ENCODE measurements at places on chromosomes 16 and 17.
A peak's percentile ranks its signal among the peaks of the same experiment; 100 is the strongest.

DNA sequence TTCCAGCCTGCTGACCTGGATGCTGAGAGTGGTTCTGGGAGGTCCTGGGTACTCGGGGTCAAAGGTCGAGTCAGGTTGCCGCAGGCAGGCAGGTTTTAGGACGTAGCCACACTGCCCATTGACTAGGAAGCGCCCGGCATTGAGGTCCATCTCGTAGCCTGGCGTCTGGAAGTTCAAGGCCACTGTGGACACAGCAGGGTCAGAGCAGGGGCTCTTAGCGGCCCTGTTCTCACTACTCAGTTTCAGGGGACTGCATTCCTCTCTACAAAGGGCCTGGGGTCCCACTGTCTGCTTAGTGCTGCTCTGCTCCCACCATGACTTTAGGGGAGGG lies 18.9 kb downstream of the PLCD3 start:
- no peak for DNase-seq

GRCh38 chr17:7293816-7294613 lies 424 bp downstream of the YBX2 start:
- DNase-seq, result no peak

- DNase-seq, result no peak
Observed at GRCh38 chr17:64209983-64210382, 53.1 kb downstream of the TEX2 start.

DNA sequence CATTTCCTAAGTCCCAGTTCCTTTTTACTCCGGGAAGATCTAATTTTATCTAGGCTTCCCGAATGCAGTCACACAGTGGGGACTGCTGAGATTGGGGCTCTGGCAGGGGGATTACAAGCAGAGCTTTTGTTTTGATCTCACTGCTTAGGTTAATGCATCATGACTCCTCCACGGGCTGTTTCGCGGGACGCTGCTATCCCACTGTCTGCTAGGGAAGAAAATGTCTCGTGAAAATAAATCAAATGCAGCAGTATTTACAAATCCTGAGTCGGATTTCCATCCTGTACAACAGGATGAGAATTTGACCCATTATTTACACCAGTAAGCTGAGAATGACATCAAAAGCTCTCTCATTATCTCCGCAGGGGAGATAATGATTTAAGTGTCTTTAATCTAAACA lies 83.8 kb downstream of the CDH11 start:
- no peak for DNase-seq

DNA sequence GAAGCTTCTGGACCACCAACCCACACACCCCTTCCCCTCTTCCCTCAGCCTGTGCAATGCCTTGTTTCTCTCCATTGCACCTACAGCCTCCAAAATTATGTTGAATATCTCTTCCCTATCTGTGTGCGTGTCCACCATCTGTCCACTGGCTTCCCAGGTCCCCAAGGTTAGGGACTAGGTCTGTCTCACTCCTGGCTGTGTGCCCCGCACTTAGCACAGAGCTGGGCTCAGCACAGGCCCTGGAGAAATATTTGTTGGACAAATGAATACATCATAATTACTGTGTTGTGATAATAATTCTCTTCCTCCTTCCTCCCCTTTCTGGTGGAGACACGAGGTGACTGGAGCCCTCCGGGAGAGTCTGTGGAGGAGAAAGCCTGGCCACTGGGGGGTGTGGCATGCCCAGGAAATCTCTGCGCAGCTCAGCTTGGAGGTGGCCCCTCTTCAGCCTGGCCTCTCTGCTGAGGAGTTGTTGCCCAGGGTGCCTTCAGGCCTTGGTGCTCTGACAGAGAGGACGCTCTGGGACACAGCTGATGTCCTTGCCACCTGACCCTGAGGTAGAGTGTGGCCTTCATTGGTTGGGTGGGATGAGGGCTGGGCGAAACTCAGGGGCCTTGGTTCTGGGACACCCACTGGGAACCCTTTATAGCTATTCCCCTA lies 3.3 kb upstream of the BRD7 start:
- no peak for DNase-seq

- no peak for DNase-seq
Observed at GRCh38 chr17:78865682-78866390, 25.2 kb upstream of the USP36 start.

GRCh38 chr16:55469821-55470532 lies 9.0 kb upstream of the MMP2 start:
- no peak for DNase-seq

- no peak for DNase-seq
Observed at GRCh38 chr17:78131172-78132083, 857 bp downstream of the TMC8 start.

- no peak for DNase-seq
Observed at GRCh38 chr16:11784038-11784369, 13.1 kb downstream of the ZC3H7A start.

DNA sequence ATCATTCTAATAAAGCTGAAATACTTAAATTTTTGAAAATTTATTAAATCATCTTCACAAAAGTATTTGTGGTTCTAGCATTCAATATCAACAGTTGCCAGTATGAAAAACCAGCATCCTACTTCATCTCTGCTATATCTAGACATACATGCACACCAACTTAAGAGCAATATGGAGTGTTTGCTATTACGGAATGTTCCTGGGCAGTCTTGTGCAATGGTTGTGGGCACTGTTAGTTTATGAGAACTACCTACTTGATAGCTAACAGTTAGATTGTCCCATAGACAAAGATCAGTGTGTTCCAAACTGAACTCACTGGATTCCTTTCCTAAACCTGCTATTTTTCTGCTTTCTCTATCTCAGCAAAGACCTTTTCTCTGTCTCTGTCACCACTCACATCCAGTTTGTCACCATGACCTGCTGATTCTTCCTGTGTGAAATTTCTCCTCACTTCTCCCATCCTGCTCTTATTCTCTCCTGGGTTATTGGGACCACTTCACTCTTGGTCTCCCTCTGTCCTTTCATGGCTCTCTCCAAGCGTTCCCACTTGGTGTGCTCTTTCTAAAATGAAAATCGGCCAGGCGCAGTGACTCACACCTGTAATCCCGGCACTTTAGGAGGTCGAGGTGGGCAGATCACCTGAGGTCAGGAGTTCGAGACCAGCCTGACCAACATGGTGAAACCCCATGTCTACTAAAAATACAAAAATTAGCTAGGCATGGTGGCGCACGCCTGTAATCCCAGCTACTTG lies 27.7 kb downstream of the CNTROB start:
- DNase-seq, result no peak

DNA sequence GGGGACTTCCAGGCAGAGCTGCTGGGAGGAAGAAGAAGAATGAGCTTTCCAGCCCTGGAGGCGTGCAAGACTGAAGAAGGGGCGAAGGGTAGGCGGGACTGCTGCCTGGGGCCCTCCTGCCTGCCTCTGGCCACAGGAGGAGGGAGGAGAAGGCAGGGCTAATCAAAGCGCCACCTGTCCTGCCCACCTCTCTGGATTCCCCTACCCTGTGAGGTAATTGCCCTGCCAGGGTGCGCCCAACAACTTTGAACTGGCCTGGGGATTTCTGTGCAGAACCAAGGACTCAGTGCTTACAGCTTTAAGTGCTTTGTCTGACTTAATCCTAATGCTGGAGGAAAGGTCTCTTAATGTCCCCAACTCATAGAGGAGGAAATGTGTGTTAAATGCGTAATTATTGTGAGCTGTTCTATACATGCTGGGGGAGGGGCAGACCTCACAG lies at the start of gene NOXO1:
Gene NOXO1 (minus strand): TSS at position 72 of the 439 bp plus-strand sequence. CDS start 290 bp downstream, outside the sequence.
- no peak for DNase-seq

DNA sequence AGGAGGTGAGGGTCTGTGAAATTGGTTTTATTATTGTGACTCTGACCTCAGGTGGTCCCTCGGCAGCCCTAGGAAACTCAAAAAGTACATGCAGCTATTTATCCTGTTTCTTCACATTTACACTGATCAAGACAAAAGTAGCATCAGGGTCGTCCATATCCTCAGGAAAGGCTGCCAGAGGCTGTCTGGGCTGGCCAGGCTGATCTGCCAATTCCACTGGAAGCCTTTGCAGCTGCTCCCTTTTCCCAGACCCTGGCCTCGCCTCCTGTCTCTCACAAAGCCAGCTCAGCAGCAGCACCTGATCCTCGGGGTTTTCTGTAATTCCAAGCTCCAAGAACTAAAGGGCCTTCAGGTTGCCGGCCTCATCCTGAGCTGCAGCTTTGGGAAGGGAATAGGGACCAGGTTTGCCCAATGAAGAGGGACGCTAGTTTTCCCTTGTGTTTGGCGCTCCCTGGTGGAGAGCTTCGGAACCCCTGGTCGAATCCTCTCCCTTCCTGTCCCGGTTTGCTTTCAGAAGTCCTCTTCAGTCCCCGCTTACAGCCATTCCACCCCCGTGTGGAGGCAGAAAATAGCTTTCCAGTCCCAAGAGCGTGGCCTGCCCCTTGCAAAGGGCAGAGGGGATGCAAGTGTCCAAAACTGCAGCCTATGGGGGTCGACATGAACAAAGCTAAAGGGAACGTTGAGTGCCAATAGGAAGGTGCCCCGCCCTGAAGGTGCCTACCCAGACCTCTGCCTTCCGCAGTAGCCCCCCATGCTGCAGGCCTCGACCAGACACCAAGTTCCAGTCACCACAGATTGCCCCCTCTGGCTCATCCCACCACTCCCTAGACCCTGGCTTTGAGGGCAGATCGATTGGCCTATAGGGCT lies 13.4 kb downstream of the MFSD6L start:
- peak; percentile 33 for DNase-seq

- no peak for DNase-seq
Observed at GRCh38 chr16:51155199-51155607, 4.1 kb upstream of the SALL1 start.

DNA sequence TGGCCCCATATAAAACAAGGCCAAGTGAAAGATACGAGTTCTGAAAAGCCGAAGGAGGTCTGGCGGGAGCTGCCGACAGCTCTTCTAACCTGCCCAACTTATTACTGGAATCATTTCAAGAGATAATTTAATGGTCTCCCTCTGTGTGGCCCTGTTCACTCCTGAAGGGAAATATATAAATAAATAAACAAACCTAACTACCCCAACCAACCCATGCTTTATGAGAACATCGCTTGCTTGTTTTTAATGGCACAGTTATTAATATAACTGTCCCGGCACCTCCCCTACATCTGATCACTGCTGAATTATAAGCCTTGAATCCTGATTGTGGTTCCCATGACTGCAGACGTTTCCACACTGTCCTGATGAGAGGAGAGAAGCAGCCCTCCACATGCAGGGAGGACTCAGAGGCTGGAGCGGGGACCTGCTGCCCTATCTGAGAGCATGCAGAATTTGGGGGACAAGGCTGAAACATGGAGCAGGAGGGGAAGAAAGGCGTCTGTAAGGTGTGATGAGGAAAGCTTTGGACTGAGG lies 22.2 kb downstream of the CDK5RAP3 start:
- DNase-seq, result no peak

GRCh38 chr16:27285676-27286196 lies 17.2 kb upstream of the NSMCE1 start:
- DNase-seq, result no peak

DNA sequence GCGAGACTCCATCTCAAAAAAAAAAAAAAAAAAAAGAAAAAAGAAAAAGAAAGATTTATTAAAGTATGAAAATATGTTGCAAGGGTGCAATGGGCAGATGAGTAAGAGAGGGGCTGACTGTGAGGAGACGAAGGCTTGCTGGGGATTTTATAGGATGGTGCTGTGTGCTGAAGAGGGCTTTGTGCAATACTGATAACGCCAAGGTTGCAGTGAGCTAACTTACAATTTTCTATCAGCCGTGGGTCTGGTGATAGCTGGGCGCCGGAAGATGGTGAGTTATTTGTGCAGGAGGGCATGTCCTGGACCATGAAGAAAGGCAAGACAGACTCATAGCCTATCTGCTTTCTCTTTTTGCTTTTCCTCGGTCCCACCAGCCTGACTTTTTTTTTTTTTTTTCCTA lies 281.1 kb downstream of the MAP2K6 start:
- no peak for DNase-seq

DNA sequence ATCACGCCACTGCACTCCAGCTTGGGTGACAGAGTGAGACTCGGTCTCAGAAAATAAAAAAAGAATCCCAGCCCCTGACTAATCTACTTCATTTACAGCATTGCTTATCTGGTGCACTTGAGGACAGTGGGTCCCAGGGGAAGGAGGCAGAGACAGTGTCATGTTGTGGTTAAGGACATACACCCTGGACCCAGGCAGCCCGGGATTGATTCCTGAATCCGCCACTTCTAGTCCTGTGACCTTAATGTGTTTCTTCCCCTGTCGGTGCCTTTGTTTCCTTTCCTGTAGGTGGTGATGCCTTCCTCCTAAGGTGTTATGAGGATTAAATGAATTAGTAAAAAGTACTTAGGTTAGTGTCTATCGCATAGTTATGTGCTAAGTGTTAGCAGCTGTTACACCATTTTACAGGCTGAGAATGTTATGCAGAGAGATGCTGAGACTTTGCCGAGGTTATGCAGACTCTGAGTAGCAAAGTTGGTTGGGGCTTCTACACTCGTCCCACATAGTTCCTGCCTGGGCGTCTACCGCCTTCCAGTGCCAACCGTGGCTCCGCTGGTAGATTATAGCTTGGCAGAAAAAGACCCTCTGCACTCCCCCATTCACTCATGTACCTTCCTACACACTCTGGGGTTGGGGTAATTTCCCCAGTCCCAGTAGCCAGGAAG lies 74.8 kb downstream of the RAB11FIP4 start:
- DNase-seq, result no peak

GRCh38 chr17:17549732-17550366 lies 41.7 kb downstream of the PEMT start:
- no peak for DNase-seq

- no peak for DNase-seq
Observed at GRCh38 chr17:32732900-32733299, 144.0 kb downstream of the MYO1D start.

GRCh38 chr17:75843577-75844529 lies at the start of gene UNC13D:
UNC13D (minus strand) TSS chr17:75844404; CDS start chr17:75844337, 67 bp downstream.
- no peak for DNase-seq

GRCh38 chr16:17386229-17386628 lies 84.5 kb downstream of the XYLT1 start:
- DNase-seq, result no peak

DNA sequence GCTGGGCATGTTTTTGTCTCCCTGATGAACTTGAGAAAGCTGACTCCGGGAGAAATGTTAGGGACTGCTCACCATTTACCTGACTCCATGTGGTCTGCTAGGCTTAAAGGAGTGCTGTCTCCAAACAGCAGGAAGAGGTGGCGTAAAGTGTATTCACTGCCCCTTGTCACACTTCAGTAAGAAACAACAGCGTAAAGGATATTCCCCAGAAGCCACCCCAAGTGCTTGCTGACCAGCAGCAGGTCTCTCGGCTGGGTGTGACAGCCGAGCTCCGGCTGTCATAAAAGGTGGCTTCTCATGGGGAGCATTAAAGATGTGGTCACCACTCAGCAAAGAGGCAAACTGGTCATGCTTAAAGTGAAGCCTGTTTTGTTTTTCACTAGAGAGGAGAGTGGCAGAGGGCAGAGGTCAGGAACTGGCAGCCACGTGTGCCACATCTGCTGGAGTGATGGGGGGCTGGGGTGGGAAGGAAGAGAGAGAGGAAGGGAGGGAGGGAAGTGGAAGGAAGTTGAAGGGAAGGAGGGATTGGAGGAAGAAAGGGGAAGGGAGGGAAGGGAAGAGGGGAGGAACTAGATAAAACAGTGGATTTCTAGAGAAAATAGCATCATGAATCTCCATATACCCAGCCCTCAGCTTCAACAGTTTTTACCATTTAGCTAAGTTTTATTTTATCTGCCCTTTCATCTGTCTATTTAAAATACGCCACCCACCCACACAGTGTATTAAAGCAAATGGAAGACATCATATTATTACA lies 119.3 kb downstream of the CLEC16A start:
- DNase-seq, result no peak

All from GM18507 (cell line).